ENCODE measurements at places on chromosomes 16 and 17.

DNA sequence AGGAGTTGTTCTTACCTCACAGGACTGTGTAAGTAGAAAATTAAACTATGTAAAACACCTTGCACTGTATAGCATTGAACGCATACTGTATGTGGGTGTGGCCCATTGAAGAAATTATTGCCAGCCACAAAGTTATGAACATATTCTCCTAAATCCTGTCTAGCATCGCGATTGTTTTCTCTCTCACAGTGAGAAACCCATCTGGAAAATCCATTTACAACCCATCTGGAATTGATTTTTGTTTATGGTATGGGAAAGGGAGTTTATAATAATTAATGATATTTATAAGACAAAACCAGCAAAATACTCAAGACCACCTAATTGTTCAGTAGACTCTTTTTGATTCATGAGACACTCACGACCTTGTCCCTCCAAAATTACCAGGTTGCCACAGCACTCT is 22.1 kb upstream of the MON1B start:
- DNase-seq: no peak

GRCh38 chr16:7805686-7806396 is 473.2 kb downstream of the RBFOX1 start:
- DNase-seq: no peak

DNA sequence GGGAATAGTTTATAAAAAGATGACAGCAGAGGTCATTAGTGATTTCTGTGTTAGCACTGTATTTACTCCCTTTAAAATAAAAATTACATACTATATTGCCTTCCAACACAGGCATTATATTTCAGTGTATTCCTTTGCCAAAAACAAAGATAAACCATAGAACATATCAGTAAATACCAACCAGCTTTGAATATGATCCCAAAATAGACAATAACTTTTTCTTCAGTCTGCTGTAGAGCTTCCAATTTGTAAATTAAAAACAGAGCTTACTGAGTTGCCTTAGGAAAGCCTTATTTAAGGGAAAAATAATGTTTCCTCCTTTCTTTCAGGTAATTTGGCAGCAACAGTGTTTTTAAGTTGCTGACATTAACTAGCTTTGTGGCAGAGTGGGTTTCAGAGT is 352.1 kb upstream of the TBX2 start:
- DNase-seq: no peak

- no peak for DNase-seq
These were observed 56.5 kb downstream of the XPO6 start for GRCh38 chr16:28155293-28155692.

DNA sequence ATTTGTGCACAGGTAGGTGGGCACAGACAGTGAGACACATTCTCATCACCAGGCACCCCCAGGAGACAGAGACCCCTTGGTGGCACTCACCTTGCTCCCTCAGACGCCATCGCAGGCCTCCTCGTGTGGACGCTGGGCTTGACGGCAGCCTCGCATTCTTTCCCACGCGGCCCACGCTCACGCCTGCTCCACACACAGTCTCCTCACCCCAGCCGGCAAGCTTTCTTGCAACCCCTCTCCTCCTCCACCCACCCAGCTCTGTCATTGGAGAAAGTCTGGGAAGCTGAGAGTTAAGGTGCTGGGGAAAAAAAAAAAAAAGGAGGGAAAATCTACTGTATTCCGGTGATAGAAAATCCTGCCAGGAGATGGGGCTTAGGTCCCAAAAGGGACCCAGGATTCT is 14.8 kb downstream of the SGCA start:
- DNase-seq: no peak

DNA sequence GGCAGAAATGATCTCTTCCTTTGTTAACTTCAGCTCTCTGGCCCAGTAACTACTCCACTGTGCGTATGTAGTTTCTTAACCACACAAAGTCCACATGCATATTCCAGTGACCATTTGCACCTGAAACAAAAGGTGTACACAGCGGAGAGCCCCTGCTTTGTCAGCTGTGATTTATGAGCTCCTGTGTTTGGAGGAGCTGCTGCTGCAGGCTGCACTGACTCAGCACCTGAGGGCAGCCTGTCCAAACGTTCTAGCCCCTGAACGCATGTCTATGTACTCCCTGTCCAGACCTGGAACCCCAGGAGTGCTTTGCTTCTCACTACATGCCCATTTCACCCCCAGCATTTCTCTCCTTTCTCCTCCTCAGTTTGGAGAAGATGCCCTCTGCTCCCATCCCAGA is 216.1 kb downstream of the ABCC12 start:
- DNase-seq: no peak

DNA sequence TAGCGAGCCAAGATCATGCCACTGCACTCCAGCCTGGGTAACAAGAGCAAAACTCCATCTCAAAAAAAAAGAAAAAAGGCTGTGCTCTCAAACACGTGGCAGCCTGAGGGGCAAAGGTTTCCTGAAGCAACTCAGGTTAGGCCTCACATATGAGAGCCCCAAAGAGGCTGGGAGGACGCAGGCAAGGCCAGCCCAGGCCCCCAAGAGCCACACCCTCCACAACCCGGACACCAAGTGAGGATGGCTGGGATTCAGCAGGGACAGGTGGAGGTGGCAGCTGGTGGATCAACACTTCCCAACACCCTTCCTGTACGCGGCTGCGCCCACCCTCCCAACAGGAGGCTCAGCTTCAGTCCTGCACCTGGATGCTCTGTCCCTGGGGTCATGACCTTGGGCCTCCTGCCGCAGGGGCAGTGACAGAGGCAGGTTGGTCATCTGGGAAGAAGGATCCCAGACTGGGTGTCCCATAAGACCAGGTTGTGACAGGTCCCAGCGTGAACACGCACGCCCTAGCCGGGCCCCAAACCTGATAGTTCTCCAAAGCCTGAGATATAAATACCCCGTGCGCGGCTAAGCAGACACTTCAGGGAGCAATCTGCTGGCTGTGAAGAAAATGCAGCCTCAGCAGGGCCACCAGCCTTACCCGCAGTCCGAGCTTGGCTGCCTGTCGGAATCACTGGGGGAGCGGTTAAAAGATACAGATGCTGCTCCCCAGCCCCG is 78.1 kb downstream of the TIMM22 start:
- DNase-seq: no peak

DNA sequence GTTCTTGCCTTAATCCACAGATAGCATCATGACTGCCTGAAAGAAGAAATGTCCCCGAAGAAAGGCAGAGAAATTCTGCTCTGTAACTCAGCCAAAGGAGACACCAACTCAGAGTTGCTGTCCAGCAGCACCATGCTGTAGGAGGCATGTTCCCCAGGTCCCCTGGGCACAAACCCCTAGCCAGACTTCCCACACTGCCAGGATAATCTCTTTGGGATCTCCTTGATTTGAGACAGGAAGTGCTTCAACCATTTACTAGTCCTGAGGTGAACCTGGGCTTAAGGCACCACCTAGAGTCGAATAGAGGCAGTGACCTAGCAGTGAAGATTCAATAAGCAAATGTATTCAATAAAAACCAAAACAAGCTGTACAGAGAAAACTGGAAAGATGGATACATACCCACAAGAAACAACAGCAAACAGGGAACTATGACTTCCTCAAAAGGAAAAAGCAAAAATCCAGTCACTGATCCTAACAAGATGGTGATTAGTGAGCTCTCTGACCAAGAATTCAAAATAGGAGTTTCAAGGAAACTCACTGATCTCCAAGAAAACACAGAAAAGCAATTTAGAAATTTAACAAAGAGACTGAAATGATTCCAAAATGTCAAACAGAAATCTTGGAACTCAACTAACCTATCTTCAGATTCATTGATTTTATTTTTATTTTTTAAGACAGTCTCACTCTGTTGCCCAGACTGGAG is 5.7 kb downstream of the OR4D2 start:
- peak; percentile 75 for DNase-seq

- no peak for DNase-seq
These were observed 21.6 kb upstream of the MED9 start for GRCh38 chr17:17455173-17455572.

DNA sequence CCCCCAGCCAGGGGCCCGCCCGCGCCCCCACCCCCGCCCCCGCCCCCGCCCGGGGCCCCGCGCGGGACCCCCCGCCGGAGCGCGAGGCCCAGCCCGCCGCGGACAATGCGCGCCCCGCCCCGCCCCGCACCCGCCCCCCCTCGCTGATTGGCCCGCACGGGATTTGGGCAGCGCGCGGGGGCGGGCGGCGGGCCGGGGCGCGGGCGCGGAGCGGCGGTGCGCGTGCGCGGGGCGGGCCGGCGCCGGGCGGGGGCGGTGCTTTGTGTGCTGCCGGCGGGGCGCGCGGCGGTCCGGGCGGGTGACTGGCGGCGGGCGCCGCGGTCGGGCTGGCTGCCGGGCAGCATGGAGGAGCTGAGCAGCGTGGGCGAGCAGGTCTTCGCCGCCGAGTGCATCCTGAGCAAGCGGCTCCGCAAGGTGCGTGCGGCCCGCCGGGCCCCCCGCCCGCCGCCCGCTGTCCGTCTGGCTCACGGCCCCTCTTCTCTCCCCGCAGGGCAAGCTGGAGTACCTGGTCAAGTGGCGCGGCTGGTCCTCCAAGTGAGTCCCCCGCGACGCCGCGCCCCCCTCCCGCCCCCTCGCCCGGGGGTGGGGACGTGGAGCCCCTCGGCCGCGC is at the start of gene CBX2:
Gene CBX2, plus strand, starts transcription at position 255 of the 610 bp plus-strand sequence. Its CDS starts 88 bp downstream, at position 343.
- DNase-seq: peak; percentile 59

GRCh38 chr17:72697602-72698146 is 394.8 kb downstream of the SLC39A11 start:
- DNase-seq: no peak

DNA sequence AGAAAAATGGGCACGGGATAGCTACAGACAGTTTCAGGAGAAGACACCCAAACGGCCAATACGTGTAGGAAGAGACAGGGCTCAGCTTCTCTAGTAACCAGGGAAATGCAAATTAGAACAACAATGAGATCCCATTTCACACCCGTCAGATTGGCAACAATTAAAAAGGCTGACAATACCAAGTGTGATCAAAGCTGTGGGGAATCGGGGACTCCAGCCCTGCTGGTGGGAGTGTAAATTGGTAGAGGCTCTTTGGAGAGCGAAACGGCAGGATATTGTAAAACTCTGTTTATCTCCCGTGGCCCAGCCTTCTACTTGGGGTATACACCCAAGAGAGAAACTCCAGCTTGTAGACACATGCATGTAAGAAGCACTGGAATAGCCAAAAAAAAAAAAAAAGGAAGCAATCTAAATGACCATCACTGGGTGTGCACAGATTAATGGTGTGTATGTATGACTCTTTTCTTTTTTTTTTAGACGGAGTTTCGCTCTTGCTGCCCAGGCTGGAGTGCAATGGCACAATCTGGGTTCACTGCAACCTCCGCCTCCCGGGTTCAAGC is 27.5 kb downstream of the MYBBP1A start:
- DNase-seq: no peak

GRCh38 chr17:282912-283882 is 69.4 kb downstream of the RPH3AL start:
- no peak for DNase-seq

DNA sequence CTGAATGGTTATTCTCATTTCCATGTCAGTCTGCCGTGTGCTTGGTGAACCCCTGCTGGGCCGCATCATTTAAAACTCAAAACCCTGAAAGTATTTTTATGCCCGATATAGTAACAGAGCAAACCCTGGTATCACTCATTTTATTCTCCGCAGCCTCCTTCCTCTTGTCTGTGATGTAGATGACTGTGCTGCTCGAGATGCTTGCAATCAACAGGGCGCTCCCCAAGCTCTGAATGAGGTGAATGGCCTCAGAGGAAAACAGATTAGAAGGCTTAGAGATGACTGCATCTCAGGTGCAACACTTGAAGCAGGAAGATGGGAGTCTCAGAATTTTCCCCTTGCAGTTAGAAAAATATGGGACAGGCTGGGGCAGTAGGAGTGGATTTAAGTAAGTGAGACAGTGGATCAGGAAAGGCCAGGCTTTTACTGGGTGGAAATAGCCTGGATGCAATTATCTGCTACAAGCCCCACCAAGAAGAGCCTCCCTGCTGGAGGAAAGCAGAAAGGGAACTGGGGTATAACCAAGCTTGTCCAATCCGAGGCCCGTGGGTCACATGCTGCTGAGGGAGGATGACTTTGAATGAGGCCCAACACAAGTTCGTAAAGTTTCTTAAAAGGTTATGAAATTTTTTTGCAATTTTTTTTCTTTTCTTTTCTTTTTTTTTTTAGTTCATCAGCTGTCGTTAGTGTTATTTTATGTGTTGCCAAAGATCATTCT is 166.9 kb downstream of the CDH13 start:
- DNase-seq: no peak

- DNase-seq: no peak
These were observed 59.9 kb upstream of the GRIN2A start for GRCh38 chr16:10242097-10242496.

GRCh38 chr17:20189302-20189701 is 180.1 kb downstream of the SPECC1 start:
- no peak for DNase-seq

DNA sequence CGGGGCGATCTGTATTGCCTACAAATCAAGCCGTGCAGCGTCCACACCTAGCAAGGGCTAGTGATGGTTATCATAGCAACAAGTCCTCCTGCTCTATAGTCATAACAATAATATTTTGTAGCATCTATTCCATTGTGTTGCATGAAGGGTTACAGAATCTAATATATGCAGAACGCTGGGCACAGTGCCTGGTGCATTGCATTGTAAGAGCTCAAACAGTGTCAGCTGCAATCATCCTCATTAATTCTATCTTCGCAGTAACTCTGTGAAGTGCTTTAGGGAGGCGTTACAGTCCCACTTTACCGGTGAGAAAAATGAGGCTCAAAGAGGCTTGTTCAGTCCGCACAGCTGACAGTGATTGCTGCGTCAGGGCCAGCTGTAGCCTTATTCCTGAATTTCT is 149.4 kb downstream of the RBFOX1 start:
- no peak for DNase-seq

DNA sequence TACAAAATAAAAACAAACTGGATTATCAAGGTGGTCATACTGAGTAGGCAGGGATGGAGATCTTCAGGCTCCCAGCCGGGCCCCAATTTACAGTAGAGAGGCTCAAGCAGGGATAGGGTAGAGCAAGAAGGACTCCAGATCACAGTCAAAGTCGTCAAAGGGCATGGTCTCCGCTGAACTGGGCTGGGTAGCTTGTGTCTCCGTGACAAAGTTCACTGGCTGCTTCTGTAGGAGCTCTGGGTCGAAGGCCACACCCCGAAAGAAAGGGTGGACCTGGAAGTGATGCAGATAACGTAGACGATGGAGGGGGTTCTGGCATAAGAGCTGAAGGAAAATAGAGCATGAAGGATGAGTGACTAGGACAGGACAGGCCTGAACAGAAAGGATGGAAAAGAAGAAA is 3.6 kb downstream of the RSKR start:
- no peak for DNase-seq

DNA sequence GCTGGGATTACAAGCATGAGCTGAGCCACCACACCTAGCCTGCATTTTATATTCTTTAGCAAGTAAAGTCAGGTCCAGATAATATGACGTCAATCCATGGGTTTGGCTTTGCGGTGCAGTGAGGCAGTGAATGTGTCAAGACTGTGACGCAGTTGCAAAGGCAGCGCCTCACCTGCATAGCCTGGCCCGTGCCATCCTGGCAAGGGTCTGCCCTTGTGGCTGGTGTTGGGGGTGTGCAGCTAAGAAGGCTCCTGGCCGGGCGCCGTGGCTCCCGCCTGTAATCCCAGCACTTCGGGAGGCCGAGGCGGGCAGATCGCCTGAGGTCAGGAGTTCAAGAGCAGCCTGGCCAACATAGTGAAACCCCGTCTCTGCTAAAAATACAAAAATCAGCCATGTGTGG is 7.0 kb downstream of the PDF start:
- no peak for DNase-seq

GRCh38 chr16:46848768-46849764 is 18.1 kb upstream of the C16orf87 start:
- DNase-seq: no peak

All from common myeloid progenitor, CD34-positive (primary cell).